EH (cell line): ENCODE measurements at places on chromosomes 11 and 22.

DNA sequence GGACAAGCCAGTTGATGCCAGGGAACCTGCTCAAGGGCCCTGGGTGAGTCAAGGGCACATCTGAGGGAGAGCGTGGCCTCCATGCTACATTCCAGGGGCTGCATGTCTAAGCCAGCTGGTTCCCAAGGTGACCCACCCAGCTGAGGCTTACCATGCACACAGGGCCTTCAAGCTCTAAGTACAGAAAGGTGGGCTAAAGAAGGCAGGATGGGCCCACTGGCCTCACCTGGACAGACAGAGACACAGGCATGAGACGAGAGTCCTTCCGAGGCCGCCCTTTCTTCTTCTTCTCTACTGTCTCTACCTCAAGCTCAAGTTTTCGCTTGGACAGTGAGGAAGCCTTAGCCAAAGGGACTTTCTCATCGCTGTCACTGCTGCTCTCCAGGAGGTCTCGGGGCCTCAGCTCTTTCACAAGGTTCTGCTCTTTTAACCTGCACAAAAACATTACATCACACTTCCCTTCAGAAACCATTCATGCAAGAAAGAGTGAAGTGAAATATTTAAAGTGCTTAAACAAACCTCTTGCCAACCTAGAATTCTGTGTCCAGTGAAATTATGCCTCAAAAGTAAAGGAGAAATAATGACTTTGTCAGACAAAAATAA lies 69.9 kb downstream of the HIRA start:
- no peak for DNase-seq

- DNase-seq = no peak
These were observed 232.6 kb upstream of the CARD18 start for GRCh38 chr11:105372206-105372605.

DNA sequence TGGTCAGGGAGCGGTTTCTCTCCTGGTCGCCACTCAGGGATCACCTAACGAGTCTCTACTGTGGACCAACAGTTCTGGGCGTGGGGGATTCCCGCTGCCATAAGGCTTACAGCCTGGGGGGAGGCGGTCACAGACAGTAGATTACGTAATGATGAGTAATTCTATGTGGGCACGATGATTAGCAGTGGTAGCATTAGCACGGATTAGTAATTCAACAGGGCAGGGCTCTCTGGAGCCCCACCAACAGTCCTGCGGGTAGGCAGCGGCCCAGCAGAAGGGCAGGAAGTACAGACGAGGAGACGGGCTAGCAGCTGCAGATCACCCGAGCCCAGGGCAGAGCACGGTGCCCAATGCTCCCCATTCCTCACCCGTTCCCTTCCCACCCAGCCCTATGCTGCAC lies 3.6 kb downstream of the SHISAL1 start:
- peak; percentile 98 for DNase-seq

- no peak for DNase-seq
These were observed 870.7 kb downstream of the TBC1D22A start for GRCh38 chr22:47633111-47633510.

DNA sequence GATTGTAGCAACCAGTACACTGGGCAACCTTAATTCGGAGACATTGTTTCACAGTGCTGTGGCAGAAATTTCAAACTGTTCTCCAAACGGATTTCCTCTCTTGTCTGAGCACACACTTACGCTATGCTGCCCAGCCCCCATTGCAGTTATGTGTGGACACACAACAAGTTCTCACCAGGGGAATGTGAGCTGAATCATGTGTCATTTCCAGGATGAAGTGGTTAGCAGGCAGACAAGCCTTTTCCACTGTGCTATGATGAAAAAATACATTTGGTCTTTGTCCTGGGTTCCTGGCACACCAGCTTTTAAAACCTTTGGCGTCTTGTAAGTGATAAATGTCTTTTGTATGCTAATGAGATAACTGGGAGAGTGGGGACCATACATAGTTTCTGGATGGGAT lies 46.9 kb upstream of the SYT9 start:
- peak; percentile 68 for DNase-seq
